RWPE1 (cell line): ENCODE measurements at places on chromosomes 5 and 9.

DNA sequence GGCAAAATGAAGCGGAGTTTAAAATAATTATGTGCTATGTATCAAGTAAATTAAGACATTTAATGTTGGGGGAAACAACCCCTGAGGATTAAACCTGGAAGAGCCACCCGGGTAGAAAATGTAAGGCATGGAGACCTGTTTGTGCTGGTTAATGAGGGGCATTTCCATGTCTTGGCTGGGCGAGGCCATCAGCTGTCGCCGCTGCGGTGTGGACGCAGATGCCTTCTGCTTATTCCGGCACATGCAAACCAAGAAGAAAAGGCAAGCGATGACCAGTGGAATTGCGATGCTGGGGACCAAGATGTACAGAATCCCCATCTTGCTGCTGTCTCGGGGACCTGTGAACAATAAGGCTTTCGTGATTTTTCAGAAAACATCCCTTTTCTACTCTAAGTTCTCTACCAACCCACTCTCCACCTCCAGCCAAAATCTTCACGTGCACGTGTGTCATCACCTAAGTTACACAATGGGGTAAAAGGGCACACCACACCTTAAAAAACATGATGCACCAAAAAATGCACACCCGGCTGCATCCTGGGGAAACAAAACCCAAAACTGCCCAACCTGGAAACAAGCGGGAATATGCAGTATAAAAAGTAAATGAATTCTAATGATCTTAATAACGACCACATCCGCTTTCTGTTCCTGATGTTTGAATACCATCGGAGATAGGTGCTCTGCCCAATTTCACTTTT, 223.5 kb downstream of the ROR2 start:
- no peak for DNase-seq

DNA sequence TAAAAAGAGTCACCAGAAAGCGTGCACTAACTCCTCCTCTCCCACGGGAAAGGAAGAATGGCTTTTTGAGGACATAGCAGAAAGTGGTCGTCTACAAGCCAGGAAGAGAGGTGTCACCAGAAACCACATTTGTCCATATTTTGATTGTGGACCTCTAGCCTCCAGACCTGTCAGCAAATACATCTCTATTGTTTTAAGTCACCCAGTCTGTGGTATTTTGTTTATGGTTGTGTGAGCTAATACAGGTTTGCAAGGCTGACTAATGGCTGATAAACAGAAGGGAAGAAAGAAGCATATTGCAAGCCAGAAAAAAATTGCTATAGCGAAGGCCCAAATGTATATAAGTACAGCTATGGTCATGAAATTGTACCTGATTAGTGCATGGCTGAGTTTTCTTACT, 21.4 kb downstream of the WDR70 start:
- no peak for DNase-seq

DNA sequence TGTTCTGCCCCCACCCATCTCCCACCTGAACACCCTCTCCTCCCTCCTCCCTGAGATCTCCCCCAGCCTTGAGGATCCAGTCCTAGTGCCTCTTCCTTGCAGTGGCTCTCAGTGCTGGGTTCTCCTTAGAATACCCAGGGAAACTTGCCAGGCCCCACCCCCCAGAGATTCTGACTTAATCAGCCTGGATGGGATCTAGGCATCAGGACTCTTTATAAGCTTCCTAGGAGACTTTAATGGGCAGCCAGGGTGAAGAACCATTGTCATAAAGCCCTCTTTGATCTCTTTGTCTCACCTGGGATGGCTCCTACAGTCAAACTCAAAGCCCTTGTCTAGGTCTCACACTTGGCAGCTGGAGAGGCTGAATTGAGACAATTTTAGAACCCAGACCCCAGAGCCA, 8.6 kb upstream of the GLIS3 start:
- DNase-seq = no peak

GRCh38 chr9:125826850-125827249, 79.7 kb downstream of the PBX3 start:
- DNase-seq = no peak
